B cell (primary cell): ENCODE measurements at places on chromosomes 2 and 18. TPM values are rescaled to one million over a fixed set of nuclear protein-coding genes. Genes with fewer than 3 reads are reported as not detected.
A peak's percentile ranks its signal among the peaks of the same experiment; 100 is the strongest.

Gene HOXD8
- total RNA-seq: not detected in 2 replicates

- DNase-seq: no peak
These were observed 62.2 kb upstream of the STPG4 start for GRCh38 chr2:47217277-47217676.

DNA sequence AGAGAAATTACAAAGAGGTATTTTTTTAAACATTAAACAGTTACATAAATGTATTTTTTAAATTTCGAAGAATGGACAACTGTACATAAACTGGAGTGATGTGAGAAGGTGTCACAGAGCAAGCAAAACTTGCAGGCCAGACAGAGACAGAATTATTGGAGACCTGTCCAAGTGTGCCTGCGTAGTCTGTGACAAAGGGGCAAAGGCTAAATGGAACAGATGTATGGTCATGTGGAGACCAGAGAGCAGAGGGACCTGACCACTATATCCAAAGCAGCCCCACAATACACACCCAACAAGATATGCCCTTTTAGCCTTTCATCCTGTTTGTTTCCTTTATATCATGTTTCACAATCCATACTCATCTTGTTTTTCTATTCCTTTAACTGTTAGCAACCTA, 225.3 kb upstream of the VWC2L start:
- no peak for DNase-seq

Gene SEMA4F
- 18.9 and 19.3 TPM in 2 replicates for total RNA-seq

DNA sequence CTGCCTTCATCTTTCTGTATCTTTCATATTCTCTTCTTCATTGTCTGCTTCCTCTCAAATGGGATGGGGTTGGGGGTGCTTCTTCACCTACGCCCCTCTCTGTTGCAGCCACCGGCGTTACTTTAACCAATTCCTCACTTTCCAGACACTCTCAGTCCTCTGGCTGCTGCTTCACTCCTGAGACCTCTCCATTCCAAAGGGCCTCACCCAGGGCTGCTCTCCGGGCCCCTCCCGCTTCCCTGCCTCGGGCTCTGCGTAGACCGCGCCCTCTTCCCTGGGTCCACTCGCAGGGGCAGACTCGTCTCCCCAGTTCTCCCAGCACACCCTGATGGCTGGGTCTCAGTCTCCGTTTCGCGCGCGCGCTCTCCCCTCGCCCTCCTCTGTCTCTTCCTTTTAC, 926 bp downstream of the SERPINB8 start:
- no peak for DNase-seq

GRCh38 chr2:224887141-224887540, 155.1 kb downstream of the DOCK10 start:
- no peak for DNase-seq

- no peak for DNase-seq
These were observed 229.0 kb upstream of the HS6ST1 start for GRCh38 chr2:128547667-128548066.

GRCh38 chr18:60322591-60322990, 50.0 kb downstream of the MC4R start:
- no peak for DNase-seq

Gene BBS5
- total RNA-seq: 1.9 and 2.1 TPM in 2 replicates

- DNase-seq: no peak
These were observed 980 bp upstream of the PDE6D start for GRCh38 chr2:231781798-231782726.

DNA sequence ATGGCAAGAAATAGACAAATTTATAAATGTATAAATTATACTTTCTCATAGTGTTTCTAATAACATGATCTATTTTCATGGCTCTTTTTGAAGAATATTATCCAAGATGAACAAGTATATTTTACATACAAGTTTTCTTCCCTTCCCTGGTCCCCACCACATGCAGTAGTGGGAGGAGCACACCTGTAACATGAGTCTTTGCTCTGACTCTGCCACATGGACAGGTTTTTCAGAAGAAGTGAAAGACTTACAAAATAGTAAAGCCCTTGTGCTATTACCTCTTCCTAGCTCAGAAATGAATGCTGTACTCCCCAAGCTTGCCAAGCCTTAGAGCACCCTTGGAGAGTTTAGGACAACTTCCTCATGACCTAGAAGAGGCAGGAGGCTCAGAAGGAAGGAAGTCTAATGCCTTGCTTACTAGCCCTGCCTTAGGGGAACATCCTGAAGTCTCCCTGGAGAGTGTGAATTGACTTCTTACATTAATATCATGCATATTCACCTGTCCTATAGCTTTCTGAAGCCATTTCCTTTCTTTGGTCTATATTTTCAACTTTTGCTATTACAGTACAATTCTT, 18.4 kb downstream of the MXD1 start:
- DNase-seq: no peak

GRCh38 chr2:157067562-157067961, 189.9 kb upstream of the GALNT5 start:
- DNase-seq: no peak

Gene ABCG5
- not detected in 2 replicates for total RNA-seq

Gene IL36B
- not detected in 2 replicates for total RNA-seq

GRCh38 chr18:79257480-79257879, 138.2 kb upstream of the NFATC1 start:
- no peak for DNase-seq

DNA sequence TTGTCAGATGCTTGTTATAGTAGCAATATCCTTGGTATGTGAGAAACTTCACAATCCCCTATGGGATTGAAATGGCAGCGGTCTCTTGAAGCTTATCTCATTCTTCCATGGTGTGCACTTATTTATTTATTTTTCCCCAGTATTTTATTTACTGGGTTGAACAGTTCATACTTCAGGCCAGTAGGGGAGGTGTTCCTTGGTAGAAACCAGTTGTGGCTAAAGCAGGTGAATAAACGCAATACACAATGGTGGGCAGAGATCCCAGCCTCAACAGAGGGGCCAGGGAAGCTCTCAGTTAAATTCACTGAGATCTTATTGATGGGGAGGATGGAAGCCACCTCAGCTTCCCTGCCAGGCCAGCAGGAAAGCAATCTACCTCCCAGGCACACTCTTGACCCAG, 93.7 kb upstream of the SRD5A2 start:
- DNase-seq: no peak

Gene PIK3C3
- total RNA-seq: 87.9 and 89.4 TPM in 2 replicates

- DNase-seq: no peak
These were observed 13.7 kb upstream of the TEX261 start for GRCh38 chr2:71008342-71008741.

- DNase-seq: peak; percentile 74
These were observed 35.5 kb upstream of the MGAT5 start for GRCh38 chr2:134218414-134218813.

DNA sequence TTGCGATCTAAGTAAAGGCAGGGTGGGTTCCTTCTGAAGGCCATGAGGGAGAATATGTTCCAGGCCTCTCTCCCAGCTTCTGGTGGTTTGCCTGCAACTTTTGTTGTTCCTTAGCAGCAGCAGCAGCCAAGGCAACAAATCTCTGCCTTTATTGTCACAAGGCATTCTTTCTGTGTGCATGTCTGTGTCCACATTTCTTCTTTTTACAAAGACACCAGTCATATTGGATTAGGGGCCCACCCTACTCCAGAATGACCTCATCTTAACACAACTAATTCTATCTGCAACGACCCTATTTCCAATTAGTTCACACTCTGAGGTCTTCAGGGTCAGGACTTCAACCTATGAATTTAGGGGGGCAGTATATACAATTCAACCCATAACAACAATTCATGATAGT, 587.5 kb downstream of the XIRP2 start:
- DNase-seq: no peak

DNA sequence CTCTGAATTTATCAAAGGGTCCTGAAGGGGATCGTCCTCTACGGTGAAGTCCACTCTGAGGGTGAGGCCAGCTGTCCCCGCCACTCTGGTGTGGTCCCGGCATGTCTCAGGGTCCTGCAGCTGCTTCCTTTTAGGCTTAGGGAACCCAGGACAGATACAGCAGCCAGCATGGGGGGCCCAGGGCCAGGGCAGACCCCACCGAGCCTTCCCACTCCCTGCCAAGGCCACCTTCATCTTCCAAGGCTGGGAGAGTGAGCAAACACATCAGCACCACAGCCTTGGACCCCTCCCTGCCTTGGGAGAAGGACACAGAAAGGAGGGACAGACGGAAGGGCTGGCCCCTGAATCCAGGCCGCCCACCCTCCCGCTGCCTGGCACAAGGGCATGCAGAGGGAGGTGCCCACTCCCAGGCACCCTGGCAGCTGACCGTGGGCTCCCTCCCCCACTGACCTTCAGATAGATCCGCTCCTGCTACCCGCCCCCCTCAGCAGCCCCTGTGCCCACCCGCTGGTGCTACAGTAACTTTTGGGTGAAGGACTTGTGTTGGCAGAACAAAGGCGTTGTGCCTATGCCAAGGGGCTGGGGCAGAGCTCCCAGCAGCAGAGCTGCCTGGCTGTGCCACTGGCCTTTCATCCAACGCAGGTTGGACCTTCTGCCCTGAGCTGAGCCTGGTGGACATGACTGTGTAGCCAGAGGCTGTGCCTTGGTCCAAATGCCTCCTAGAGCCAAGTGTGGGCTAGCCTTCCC, 7.6 kb downstream of the CYP26B1 start:
- DNase-seq: no peak

GRCh38 chr2:50658883-50659282, 373.0 kb downstream of the NRXN1 start:
- no peak for DNase-seq

Gene ATP8B1
- 0.10 and 0.27 TPM in 2 replicates for total RNA-seq

Gene RTP5
- not detected in 2 replicates for total RNA-seq

Gene VIT
- not detected in 2 replicates for total RNA-seq

Gene POTEC
- total RNA-seq: not detected in 2 replicates
